Activated T-cell treated with anti-CD3 and anti-CD28 coated beads for 24 hours (primary cell): ENCODE measurements at places on chromosomes 7 and 10.

- DNase-seq: no peak
Measured at GRCh38 chr10:87952612-87953011, 89.2 kb downstream of the PTEN start.

DNA sequence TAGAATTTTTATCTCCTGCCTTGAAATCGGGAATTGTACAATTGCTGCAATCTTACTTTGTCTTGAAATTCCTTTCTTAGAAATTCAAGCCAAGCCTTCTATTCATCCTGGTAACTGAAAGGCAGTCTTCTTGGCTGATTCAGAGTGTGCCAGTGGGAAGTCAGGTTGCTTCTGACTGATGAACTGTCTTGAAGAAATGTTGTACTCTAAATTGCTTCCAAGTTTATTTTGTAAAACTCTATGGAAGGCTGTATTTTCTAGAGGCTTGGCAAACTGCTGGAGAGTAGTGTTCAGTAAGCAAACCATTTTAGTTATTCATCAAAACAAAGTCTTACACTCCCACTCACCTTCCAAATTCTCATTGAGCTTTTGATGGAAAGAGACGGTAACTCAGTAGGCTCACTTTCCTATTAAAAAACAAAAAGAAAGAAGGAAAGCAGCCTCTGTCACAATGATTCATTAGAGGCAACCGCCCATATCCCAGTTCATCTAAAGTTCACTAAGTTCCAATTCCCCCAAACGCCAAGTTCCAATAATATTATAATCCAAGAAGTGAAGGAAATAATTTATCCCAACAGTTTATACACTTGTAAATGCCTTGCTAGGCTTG lies 187.9 kb upstream of the MALRD1 start:
- DNase-seq: no peak

- DNase-seq: no peak
Measured at GRCh38 chr7:154450451-154450850, 398.3 kb downstream of the DPP6 start.

GRCh38 chr10:89151857-89152256 lies 55.3 kb downstream of the CH25H start:
- no peak for DNase-seq

GRCh38 chr7:111919631-111920179 lies 286.5 kb downstream of the DOCK4 start:
- no peak for DNase-seq

DNA sequence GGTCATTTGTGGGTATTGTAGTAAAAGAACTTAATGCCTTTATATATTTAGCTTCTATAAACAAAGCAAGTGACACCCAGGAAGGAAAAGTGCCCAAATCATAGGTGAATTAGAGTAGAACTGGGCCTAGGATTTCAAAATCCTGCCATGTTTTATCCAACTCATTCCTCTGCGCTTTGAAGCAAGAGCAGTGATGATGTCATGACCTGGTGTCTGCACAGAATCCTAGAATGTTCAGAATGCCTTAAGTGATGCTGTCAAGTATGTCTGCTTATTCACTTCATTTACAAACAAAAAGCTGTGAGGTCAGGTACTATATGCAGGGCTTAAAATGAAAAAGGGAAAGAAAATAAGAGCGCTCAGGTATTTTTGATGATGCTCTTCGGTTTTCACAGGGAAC lies 737.2 kb upstream of the ANKRD30A start:
- DNase-seq: no peak

GRCh38 chr10:113232928-113233511 lies 283.0 kb downstream of the TCF7L2 start:
- no peak for DNase-seq

DNA sequence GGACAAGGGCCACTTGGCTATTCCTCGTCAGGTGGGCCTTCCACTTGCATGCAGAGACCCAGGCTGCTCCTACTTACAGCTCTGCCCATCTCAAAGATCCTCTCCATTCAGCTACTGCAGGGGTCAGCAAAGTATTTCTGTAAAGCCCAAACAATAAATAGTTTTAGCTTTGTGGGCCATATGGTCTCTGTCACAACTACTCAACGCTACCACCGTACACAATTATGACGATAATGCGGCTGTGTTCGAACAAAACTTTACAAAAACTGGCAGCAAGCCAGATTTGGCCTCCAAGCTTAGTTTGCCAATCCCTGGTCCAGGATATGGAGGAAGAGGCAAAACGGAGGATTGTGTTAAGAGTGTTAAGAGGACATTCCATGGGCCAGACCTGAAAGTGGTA lies 12.8 kb downstream of the RAB11FIP2 start:
- no peak for DNase-seq

GRCh38 chr7:126574276-126575250 lies 678.2 kb downstream of the GRM8 start:
- no peak for DNase-seq

GRCh38 chr10:93124580-93125318 lies 51.1 kb downstream of the CYP26A1 start:
- DNase-seq: no peak
